NCI-H2081 treated with DMSO at 0.1 percent for 48 hours (cell line): ENCODE measurements at places on chromosomes 2 and 18.

DNA sequence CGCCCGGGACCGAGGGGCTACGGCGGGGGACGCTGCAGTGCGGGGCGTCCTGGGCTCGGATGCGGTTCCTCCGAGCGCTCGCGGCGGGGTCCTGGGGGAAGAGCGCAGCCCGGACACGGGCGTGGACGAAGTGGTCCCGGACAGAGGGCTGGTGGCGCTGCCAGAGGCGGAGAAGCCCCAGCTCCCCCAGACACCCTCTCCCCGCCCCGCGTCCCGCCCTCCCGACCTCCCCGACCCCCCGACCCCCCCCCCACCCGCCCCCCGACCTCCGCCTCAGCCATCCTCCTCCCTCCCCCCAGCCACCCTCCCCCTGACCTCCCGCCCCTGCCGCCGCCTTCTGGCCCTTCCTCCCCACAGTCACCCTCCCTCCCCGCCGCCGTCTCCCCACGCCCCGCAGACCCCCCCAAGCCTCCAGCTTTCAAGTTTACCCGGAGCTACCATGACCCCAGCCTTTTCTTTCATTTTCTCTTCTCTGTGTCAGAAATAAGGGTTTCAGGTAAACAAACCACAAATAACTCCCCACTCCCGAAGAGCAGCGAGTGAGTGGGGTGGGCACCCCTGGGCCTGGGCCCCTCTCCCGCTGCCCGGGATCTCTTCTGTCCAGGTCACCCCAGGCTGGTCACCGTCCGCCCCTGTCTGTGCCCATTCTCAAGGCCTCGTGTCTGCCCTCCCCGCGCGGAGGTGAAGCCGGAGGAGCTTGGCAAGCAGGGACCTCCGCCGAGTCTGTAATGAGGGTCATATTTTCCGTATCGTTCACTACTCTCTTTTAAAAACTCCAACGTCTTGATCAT lies 5.1 kb downstream of the NFATC1 start:
- DNase-seq: no peak

DNA sequence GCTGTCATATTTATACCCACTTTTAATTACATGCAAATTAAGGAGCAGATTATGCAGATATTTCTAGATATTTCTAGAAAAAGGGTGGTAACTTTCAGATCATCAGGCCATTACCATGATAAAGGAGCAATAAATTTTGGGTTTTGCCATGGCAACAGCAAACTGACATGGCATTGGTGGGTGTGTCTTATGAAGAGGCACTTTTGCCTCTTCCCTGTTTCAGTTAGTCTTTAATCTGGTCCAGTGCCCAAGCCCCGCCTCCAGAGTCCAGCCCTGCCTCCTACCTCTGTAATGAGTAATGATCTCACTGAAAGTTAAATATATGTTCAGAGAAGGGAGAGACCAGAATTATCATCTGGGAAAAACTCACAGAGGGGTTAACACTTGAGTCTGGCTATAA lies 124.8 kb downstream of the SCG2 start:
- DNase-seq: no peak

- DNase-seq: no peak
Observed at GRCh38 chr2:127561371-127561770, 25.9 kb downstream of the MYO7B start.

DNA sequence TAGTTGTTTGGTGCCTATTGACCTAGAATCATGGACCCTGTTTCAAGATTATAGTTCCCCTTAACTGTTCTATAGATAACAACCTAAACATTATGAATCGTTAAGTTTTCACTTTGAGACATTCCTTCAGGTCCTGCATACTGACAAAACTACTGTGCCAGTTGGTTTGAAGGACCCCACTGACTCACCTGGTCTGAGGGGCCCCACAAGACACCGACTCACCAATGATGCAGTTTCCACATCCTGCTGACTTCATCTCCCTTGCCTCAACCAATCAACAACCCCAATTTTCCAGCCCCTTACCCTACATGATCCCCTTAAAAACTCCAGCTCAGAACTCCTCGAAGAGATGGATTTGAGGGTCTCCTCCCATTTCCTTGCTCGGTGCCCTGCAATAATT lies 89.6 kb upstream of the CCDC141 start:
- no peak for DNase-seq

- no peak for DNase-seq
Observed at GRCh38 chr2:29108225-29108624, 7.0 kb upstream of the CLIP4 start.

GRCh38 chr2:236236559-236237452 lies 27.4 kb downstream of the ASB18 start:
- no peak for DNase-seq

GRCh38 chr2:241496904-241497877 lies 11.2 kb downstream of the STK25 start:
- no peak for DNase-seq

DNA sequence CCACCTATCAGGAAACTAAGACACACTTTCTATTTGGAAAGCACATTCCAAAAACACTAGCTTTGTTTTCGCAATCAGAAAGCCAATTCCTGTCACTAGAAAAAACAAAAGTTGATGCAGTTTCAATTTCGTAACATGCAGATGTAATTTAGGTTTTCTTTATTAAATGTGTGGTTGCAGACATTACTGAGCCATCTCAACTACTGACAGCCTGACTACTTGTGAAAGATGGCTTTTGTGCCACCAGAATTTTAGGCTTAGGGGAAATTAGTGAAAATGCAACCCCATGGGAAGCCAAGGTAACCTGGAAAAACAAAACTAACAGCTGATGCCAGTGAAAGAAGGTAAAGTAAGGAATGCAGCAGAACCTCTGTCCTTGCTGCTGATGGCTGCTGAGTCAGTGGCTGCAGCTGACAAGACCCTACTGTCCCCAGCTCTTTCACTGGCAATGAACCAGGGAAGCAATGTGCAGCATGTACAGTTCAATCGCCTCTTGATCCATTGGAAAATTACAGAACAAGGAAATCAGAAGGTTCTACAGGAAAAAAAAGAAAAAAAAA lies 34.9 kb downstream of the FEZ2 start:
- no peak for DNase-seq

- DNase-seq: no peak
Observed at GRCh38 chr18:63161761-63162195, 157.8 kb downstream of the BCL2 start.

- peak; percentile 51 for DNase-seq
Observed at GRCh38 chr2:113720167-113720566, 36.3 kb downstream of the SLC35F5 start.

GRCh38 chr18:48698707-48699106 lies 159.9 kb downstream of the CTIF start:
- no peak for DNase-seq

DNA sequence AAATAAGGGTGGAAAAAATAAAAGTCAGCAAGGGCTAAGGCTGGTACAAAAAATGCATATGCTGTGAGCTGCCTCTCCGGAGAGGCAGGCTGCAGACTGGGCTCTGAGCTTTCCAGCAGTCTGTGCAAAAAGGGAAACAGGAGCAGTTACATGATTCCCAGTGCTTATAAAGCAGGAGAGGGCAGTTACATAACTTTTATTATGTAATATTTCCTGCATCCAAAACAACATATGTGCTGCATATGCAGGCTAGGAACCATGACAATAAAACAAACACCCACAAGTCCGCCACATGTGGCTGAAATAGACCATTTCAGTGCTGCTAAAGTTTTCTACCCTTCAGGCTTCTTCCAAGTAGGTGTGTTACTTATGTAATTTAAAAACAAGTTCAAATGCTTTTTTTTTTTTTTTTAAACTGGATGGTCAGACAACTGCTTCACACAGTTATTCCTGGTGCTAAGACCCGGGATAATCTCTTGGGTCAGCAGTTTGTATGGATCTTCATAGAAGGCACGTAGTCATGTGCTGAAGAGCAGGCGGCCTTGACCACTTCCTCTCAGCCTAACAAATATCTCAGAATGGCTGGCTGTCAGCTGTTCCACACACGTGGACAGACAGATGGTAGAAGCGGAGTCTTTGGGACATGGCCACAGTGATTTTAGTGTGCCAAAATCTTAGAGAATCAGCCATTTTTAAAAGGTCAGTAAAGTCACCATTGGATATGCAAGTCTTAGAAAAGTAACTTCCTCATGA lies 43.5 kb downstream of the ARMC9 start:
- DNase-seq: no peak

DNA sequence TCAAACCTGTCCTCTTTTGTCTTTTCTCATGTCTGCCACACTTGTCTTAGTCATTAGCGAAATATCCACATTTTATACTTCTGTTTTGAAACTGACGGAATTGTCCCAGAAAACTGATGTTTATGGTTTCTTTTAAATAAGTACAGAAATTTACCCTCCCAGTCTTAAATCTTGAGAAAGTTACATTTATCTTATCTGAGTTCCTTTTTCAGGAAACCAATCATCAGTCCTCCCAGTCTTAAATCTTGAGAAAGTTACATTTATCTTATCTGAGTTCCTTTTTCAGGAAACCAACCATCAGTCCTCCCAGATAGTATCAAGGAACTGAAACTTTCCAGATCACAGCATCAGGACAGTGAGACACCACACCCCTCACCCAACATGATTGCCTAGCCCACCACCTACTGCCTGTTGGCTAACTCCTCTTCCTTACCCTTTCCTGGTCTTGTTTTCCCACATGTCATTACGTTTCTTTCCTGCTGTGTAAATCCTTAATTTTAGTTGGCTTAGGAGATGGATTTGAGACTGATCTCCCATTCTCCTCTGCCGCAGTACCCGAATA lies 247.7 kb downstream of the PTPRM start:
- DNase-seq: no peak

DNA sequence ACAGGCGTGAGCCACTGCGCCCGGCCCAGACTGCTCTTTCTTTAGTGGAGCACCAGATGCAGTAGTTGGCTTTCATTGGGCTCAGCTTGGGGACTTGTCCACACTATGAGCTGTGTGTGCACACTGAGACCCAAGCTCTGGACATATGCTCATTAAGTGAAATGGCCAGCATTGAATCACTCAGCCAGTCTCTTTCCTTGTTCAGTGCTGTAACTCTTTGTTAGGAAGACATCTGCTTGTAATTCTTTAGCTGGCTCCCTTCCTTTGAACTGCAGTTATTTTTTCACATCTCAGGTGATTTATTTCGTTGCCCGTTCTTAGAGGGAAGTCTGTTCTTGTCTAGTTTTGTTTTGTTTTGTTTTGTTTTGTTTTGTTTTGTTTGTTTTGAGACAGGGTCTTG lies 70.5 kb downstream of the CAB39 start:
- DNase-seq: no peak

DNA sequence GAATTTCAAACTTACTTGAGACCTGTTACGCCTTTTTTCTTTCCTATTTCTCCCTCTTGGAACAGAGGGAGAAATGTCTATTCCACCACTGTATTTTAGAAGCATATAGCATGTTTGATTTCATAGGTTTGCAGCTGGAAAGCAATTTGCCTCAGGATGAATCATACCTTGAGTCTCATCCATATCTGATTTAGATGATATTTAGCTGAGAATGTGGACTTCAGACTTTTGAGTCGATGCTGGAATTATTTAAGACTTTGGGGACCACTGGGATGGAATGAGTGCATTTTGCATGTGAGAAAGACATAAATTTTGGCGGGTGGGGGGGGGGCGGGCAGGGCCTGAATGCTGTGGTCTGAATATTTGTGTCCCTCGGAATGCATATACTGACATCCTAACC lies 282.7 kb upstream of the STON1 start:
- DNase-seq: no peak

DNA sequence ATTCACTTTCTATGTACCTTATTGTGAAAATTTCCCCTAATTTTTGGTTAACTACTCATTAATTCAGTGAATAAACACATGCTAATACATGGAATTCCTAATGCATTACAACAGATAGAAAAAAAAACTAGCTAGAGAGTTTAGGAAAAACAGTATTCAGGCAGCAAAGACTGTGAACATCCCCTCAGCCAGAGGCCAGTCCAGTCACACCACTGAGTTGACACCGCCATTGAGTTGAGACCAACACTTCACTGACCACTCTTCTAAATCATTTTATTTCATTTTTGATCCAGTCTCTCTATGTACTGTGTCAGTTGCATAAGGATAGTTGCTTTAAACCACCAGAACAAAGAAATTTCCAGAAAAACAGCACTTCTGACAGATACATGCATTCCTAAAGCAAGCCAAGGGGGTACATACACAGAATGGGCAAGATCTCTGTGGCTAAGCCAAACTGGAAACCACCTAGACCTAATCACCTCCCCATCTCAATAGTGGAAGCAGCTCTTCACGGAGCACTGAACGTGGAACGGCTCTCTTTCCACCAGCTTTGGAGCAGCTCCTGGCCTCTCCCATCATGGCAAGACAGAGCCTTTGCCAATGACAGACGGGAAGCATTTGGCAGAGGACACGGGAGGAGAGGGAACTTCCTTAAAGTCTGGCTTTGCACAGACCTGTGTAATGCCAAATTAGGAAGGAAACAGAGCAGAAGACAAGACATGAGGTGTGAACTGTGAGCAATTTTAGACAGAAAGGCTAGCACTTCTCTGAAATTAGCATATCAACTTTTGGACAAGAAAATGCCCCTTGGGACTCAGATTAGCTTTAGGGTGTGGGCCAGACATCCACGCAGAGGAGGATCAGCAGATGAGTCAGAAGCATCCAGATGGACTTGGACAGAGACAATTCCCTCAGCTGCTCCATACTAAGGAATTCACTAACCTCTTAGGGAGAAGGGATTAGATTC lies 36.4 kb downstream of the CACNB4 start:
- no peak for DNase-seq

GRCh38 chr2:24336811-24337210 lies 23.5 kb downstream of the ITSN2 start:
- DNase-seq: no peak

- no peak for DNase-seq
Observed at GRCh38 chr2:47225061-47225783, 70.1 kb upstream of the STPG4 start.

DNA sequence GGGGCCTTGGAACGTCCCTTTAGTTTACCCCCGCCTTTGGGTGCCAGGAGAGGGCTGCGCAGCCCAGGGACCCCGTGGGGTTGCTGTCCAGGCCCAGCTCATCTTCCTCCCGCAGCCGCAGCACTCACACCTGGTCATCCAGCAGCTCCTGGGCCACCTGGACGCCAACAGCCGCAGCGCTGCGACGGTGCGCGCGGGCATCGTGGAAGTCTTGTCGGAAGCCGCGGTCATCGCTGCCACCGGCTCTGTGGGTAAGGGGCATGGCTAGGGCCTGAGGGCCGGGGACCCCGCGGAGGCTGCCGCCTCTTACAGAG lies 37.2 kb downstream of the POMC start:
- DNase-seq: no peak
